ENCODE measurements at places on chromosomes 1 and 21.
A peak's percentile ranks its signal among the peaks of the same experiment; 100 is the strongest.

DNA sequence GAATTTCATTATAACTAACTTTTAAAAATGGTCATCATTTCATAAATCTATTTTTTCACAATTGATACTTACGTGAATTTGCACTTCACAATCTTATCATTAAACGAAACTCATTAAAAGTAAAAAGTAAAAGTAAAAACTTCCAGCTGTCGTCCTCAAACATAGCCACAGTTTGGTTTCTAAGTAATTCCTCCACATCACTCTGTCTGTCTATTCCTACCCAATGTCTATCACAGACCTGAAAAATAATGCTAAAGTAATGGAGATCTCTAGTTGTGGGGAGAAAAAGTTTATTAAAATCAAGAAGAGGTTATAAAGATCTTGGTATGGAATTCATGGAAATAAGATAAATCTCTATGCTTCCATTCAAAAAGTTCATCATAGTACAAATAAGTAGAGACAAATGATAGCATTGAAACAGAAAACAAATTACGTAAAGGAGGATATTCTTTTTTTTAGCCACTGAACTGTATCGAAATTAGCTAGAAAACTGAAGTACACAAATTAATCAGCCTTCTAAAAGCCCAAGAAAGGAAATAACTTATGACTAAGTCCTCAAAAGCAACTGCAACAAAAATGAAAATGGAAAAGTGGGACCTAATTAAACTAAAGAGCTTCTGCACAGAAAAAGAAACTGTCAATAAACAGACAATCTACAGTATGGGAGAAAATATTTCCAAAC lies 148.6 kb downstream of the TIAM1 start:
- no peak overlapping the region for H3K4me3 ChIP-seq
- no peak overlapping the region for H3K27ac ChIP-seq
- H3K27me3 ChIP-seq = peaks cover 10% of the 10 kb centered on the region
- H3K36me3 ChIP-seq = no peaks in the 10 kb centered on the region
- no peak for DNase-seq

- H3K36me3 ChIP-seq = no peaks in the 10 kb centered on the region
- H3K4me3 ChIP-seq = no peak overlapping the region
- no peak for DNase-seq
- H3K27me3 ChIP-seq = no peaks in the 10 kb centered on the region
Measured at GRCh38 chr1:147712605-147713004, 42.3 kb upstream of the ACP6 start.

DNA sequence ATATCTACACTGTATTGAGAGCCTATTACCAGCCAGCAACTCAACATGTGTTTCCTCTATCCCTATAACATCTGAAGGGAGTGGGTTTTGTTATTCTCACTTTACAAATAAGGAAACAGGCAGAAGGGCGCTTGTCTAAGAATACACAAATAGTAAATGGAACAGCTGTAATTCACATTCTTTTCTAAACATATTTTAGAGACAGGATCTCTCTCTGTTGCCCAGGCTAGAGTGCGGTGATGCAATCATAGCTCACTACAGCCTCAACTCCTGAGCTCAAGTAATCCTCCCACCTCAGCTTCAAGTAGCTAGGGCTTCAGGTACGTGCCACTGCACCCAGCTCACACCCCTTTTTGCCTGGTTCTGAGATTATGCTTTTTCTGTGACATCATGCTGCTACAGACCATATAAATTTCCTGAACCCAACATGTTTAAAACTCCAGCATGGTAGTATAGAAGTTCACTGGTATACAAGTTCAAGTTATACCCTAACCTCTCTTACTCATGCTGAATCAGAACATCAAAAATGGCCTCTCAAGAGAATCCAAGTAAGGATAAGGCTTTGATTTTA lies 8.6 kb upstream of the TACSTD2 start:
- H3K4me3 ChIP-seq = no peak overlapping the region
- no peaks in the 10 kb centered on the region for H3K4me1 ChIP-seq
- H3K36me3 ChIP-seq = no peaks in the 10 kb centered on the region
- no peak for DNase-seq
- H3K27ac ChIP-seq = no peak overlapping the region

- H3K27me3 ChIP-seq = no peaks in the 10 kb centered on the region
- H3K36me3 ChIP-seq = no peaks in the 10 kb centered on the region
- no peak for DNase-seq
- no peak overlapping the region for H3K4me3 ChIP-seq
Measured at GRCh38 chr1:191752342-191752741, 405.9 kb upstream of the RGS18 start.

DNA sequence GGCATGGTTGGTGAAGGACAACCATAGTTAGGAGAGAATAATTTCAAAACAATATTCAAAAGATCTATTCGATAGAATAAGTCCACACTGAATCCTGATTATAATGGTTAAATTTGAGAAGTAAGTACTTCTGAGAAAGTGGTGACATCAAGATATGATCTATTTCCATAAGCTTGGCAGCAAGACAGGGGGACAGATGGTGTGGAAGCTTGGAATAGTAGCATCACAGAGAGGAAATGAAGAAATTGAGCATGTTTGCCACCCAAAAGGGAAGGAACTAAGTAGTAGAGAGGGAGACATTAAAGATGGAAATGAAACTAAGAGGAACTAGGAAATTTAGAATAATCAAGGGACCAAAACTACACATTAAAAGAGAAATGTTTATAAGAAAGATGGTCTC lies 94.5 kb downstream of the OLFM3 start:
- H3K27me3 ChIP-seq = no peaks in the 10 kb centered on the region
- no peaks in the 10 kb centered on the region for H3K4me1 ChIP-seq
- H3K36me3 ChIP-seq = no peaks in the 10 kb centered on the region
- DNase-seq = no peak

GRCh38 chr1:192615055-192615454 lies 20.9 kb upstream of the RGS13 start:
- H3K4me1 ChIP-seq = no peaks in the 10 kb centered on the region
- no peak overlapping the region for H3K4me3 ChIP-seq
- H3K27me3 ChIP-seq = no peaks in the 10 kb centered on the region
- no peak for DNase-seq
- H3K27ac ChIP-seq = no peak overlapping the region
- no peaks in the 10 kb centered on the region for H3K36me3 ChIP-seq

GRCh38 chr21:37224861-37225839 lies 42.0 kb downstream of the VPS26C start:
- no peak for DNase-seq
- peaks cover 11% of the 10 kb centered on the region for H3K36me3 ChIP-seq
- H3K4me1 ChIP-seq = no peaks in the 10 kb centered on the region

DNA sequence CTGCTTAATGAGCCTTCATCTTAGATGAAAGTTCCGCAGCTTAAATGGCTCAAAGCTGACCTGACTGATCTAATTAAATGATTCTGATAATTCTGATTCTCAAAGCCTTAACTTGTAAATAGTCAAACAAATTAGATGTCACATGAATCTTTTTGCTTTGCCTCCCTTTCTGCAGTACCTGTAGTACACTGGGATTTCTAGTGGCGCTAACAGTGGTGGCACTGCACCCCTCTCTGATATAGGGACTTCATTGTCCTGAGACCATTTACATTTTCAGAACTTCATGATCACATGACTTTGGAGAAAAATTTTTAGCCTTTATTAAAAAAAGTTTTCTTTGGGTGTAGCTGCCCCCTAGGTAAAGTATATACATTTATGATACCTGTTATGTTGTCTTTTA lies 546.7 kb upstream of the ADGRL2 start:
- H3K27me3 ChIP-seq = no peaks in the 10 kb centered on the region
- DNase-seq = no peak
- H3K36me3 ChIP-seq = no peaks in the 10 kb centered on the region
- no peak overlapping the region for H3K27ac ChIP-seq
- no peaks in the 10 kb centered on the region for H3K4me1 ChIP-seq

DNA sequence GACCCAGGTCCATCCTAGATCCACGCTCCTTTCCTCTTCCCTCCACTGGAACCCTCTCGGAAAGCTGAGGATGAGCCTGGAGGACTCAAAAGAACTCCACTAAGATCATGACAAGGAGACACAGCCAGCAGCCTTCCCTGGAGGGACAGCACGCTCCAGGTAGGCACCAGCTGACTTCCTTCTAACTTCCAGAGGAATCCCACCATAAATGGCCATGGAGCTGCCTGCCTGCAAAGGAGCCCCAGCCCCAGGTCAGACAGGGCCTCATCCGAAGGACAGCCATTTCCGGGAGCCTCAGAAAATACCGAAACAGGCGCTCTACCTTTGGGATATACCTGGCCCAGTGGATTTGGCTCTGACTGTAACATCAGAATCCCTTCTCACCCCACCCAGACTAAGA lies 4.1 kb downstream of the SH3BP5L start:
- peak overlapping the region; percentile 47 for H3K27ac ChIP-seq
- DNase-seq = no peak
- H3K27me3 ChIP-seq = no peaks in the 10 kb centered on the region
- H3K4me3 ChIP-seq = no peak overlapping the region
- no peaks in the 10 kb centered on the region for H3K36me3 ChIP-seq
- peaks cover 69% of the 10 kb centered on the region for H3K4me1 ChIP-seq

DNA sequence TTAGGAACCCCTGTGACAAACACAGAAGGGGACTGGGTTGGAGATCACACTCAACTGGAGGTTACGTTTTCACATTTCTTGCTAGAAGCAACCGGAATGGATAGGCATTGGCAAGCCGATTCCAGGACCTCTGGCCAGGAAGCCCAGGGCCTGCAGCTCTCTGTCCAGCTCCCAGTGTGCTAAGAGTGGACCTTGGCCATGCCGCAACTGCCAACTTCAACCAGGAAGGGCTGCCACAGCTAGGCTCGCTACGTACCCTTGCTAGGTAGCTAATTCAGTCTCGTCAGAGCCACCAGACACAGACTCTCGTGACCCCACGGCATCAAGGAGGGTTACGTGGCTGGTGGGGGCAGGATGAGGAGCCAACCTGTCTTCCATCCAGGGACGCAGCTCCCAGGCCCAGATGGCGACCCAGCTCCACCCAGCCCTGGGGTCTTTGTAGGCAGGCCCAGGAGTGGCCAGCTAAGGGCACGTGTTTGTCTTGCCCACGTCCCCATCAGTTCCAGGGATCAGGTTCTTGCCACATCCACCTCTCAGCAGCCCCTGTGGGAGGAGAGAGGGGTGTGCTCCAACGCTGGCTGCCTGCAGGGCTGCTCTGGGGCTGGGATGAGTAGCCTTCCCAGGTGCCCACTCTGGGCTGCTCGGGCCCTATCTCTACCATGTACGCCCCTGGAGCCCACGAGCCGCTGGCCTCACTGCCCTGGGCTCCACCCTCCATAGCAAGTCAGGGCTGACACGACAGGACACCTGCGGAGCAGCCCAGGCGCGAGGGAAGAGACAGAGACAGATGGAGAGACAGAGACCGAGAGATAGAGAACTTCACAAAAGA lies 39.2 kb downstream of the UBE2G2 start:
- H3K4me3 ChIP-seq = no peak overlapping the region
- no peak for DNase-seq
- no peaks in the 10 kb centered on the region for H3K27me3 ChIP-seq
- no peaks in the 10 kb centered on the region for H3K4me1 ChIP-seq
- H3K36me3 ChIP-seq = no peaks in the 10 kb centered on the region

DNA sequence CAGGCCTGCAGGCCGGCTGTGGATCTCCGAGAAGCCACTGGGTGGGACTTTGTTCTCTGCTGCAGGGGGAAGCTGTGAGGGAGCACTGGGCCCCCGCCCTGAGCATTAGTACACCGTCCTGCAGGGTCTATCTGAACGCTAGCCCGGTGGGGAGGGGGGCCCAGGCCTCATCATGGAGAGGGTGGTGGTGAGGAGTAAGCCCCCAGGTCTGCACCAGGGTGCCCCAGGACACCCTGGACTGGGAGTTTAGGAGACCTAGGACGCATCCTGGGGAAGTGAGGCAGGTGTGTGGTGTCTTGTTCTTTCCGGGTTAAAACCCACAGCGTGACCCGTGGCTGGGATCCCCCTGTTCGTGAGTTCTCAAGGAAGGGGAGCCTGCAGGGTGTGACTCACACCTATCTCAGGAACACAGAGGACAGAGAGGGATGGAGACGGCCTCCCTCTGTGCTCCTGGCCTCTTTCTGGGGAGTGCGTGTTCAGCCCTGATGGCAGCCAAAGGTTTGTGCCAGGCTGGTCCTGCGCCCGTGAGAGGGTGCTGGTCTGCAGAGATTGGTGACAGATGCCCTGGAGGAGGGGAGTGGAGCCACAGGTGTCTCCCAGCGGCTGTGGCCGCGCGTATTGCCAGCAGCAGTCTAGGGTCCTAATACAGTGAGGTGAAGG lies 44.8 kb downstream of the AGPAT3 start:
- H3K4me1 ChIP-seq = peaks cover 57% of the 10 kb centered on the region
- no peak overlapping the region for H3K4me3 ChIP-seq
- DNase-seq = no peak
- no peaks in the 10 kb centered on the region for H3K36me3 ChIP-seq

- H3K36me3 ChIP-seq = no peaks in the 10 kb centered on the region
- DNase-seq = no peak
- H3K4me1 ChIP-seq = peaks cover 15% of the 10 kb centered on the region
Measured at GRCh38 chr1:230907472-230908205, 39.3 kb upstream of the C1orf198 start.

DNA sequence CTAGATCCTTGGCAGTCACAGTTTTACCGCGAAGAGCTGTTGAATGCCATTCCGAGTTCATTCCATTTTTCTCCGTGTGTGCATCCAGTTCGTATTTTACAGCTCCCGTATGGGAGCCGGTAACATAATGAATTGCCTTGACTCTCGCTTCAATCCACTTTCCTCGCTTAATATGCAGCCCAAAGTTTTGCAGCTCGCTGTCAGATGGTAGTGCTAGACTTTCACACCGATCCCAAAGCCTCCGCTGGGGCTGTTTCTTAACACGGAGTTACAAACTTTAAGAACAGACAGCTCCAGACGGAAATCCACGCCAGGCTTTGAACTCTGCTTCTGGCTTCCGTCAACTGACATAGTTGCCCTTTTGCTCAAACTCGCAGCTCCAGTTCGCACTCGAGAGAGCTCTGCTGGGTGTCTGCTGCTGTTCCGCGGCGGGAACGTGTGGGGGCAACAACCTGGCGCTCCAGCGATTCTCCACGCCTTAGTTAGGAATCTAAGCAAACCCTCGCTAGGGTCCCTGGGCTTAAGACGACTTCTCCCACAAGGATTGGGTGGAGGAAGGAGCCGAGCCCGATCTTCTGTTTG lies 3.5 kb upstream of the ARID1A start:
- DNase-seq = peak; percentile 89
- no peaks in the 10 kb centered on the region for H3K36me3 ChIP-seq
- peak overlapping the region; percentile 62 for H3K4me3 ChIP-seq
- H3K27me3 ChIP-seq = no peaks in the 10 kb centered on the region
- peaks cover 34% of the 10 kb centered on the region for H3K4me1 ChIP-seq
- peak overlapping the region; percentile 97 for H3K27ac ChIP-seq

DNA sequence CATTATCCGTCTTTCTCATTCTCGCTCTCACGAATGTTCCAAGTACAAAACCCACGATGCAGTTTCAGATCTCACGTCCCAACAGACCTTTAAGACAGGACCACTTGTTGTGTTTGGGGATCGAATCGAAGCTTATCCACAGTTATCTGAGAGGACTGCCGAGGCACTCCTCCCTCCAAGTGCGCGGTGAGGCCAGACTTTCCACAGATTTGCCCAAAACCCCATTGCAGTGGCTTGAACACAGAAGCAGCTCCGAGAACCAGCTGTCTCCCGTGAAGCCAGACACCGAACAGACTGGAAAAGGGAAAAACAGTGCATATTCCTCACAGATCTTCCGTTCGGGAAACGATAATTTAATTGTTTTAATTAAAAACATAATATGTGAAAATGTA lies 46.5 kb upstream of the COL6A2 start:
- H3K27me3 ChIP-seq = peaks cover 6% of the 10 kb centered on the region
- no peaks in the 10 kb centered on the region for H3K36me3 ChIP-seq
- DNase-seq = no peak
- H3K4me3 ChIP-seq = no peak overlapping the region
- no peak overlapping the region for H3K27ac ChIP-seq
- H3K4me1 ChIP-seq = peaks cover 35% of the 10 kb centered on the region

- H3K27ac ChIP-seq = no peak overlapping the region
- no peak overlapping the region for H3K4me3 ChIP-seq
- DNase-seq = no peak
- no peaks in the 10 kb centered on the region for H3K36me3 ChIP-seq
Measured at GRCh38 chr1:26092422-26092821, 19.2 kb upstream of the PDIK1L start.

All from heart right ventricle (tissue), 16 donors.